ENCODE measurements at places on chromosomes 7 and 10.
A peak's percentile ranks its signal among the peaks of the same experiment; 100 is the strongest.

- DNase-seq, result no peak
Observed at GRCh38 chr10:114571316-114571999, 86.6 kb downstream of the ABLIM1 start.

GRCh38 chr7:66281678-66282590 lies 76.8 kb downstream of the TPST1 start:
- peak; percentile 100 for DNase-seq

DNA sequence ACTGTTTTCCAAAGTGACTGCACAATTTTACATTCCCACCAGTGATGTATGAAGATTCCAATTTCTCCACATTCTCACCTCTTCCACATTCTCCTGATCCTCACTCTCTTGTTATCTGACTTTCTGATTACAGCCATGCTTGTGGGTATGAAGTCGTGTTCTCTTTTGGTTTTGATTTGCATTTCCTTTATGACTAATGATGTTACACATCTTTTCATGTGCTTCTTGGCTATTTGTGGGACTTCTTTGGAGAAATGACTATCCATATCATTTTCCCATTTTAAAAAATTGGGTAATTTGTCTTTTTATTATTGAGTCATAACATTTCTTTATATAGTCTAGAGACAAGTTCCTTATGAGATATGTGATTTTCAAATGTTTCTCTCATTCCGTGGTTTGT lies 10.5 kb upstream of the GIMAP8 start:
- peak; percentile 2 for DNase-seq

- DNase-seq, result no peak
Observed at GRCh38 chr7:1106063-1106792, 18.3 kb downstream of the GPER1 start.

GRCh38 chr7:33310546-33310945 lies 181.2 kb downstream of the BBS9 start:
- DNase-seq, result no peak

- DNase-seq, result no peak
Observed at GRCh38 chr10:29451946-29452345, 163.1 kb downstream of the LYZL1 start.

GRCh38 chr10:129847741-129848483 lies 116.2 kb downstream of the EBF3 start:
- DNase-seq, result no peak

DNA sequence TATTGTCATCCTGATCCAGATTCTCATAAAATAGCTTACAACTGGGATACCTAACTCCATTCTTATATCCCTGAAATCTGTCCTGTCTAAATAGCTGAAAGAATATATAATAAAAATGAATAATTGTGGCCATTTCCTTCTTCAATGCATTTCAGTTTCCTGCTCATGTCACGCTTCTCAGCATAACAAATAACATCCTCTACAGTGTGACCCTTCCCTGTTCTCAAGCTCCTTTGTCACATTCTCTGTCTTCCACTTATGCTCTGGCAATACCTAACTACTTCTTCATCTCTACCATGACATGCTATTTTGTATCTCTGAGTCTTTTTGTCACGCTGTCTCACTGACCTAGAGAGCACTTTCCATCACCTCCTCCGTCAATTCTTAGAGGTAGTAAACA lies 884.1 kb upstream of the LRRTM3 start:
- no peak for DNase-seq

GRCh38 chr10:67764012-67764822 lies 68.2 kb upstream of the CTNNA3 start:
- DNase-seq, result peak; percentile 95

GRCh38 chr7:151585744-151586393 lies 66.2 kb upstream of the RHEB start:
- no peak for DNase-seq

DNA sequence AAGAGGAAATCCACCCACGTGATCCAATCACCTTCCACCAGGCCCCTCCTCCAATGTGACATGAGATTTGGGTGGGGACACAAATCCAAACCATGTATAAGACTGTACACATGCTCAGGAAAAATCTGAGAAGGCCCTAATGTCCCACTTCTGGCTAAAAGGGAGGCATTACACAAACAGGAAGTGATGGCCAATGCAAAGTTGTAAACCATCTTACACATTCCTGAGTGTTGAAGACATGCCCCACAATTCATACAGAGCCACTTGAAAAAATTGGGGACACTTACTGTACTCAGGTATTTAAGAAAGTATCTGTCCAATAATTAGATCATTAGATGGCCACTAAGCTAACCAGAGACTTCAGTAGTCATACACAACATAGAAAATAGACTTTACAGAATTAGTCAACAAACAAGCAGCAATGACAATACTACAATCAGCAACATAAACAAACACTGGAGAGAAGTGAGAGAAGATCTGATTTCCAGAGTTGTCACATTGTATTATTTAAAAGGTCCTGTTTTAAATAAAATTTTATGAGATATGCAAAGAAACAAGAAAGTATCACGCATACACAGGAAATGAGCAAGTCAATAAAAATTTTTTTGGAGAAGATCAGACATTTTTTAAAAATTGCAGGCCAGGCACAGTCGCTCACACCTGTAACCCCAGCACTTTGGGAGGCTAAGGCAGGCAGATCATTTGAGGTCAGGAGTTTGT lies 143.3 kb downstream of the DGKI start:
- peak; percentile 21 for DNase-seq

DNA sequence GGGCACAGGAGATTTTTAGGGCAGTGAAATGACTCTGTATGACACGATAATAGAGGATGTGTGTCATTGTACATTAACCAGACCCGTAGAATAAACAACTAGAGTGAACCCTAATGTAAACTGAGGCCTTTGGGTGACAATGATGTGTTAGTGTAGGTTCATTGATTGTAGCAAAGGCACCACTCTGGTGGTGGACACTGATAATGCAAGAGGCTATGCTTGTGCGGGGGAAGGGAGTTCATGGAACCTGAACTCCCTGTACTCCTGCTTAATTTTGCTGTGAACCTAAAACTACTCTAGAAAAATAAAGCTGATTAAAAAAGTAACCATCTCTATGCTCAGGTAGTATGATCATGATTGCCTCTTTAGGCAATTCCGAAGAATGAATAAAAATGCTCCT lies 96.3 kb upstream of the VIPR2 start:
- no peak for DNase-seq

GRCh38 chr7:85525676-85526075 lies 338.8 kb upstream of the SEMA3D start:
- peak; percentile 74 for DNase-seq

DNA sequence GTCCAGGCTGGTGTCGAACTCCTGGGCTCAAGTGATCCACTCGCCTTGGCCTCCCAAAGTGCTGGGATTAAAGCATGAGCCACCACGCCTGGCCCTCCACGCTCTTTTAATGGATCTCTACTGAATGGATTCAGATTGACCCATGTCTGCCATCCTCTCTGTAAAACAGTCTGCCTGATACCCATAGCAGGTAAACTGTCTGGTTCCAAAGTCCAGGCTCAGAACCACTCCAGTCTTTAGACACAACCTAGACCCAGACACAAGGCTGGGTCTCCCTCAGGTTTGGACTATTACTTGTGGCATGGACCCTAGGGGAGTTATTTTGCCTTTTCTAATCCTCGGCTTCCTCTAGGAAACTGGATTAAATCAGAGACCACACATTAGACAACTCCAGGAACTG lies 19.1 kb downstream of the HIP1 start:
- no peak for DNase-seq

- no peak for DNase-seq
Observed at GRCh38 chr7:131482800-131483199, 73.6 kb downstream of the PODXL start.

DNA sequence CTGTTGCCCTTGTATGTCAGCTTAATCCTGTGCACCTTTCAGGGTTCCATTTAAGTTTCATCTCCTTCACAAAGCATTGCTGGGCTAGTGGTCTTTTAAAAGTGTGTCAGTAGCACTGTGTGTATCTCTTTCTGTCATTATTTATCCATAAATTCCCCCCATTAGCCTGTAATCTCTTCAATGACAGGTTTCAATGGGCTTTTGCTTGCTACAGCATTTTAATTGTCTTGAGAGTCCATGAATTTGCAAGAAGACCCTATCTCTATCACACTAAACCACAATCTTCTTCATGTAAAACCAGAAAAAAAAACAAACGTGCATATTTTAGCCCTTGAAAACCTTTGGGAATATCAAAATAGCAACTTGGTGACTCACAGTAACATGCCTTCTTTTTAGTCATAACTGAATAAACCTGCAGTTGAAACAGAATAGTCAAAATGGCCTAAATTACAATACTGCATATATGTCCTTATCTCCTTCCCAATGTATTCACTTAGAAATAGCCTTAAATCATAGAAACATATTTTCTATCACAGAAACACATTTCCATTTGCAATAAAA lies 118.6 kb downstream of the PON1 start:
- DNase-seq, result peak; percentile 91

- no peak for DNase-seq
Observed at GRCh38 chr7:80603940-80604339, 34.5 kb upstream of the CD36 start.

DNA sequence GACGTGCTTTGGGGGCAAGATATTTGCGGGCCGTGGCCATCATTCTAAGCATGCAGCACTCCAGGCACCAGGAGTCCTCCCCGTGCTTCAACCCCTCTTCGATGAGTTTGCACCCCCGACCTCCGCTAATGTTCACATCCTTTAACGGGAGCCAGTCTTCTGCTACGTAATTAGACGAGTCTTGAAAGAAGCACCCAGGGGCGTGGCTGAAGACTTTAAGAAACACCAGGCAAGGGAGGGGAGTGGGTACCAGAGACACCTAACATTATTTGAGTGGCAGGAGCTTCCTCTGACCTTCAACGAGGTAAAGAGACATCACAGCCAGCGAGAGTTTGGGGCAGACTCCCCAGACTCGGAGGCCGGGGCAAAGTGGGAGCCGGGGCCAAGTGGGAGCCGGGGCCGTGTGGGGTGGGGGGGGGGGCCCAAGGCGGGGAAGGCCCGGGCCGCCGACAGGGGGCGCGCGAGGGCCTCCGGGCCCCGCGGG lies 31.1 kb upstream of the TOMM7 start:
- DNase-seq, result no peak

DNA sequence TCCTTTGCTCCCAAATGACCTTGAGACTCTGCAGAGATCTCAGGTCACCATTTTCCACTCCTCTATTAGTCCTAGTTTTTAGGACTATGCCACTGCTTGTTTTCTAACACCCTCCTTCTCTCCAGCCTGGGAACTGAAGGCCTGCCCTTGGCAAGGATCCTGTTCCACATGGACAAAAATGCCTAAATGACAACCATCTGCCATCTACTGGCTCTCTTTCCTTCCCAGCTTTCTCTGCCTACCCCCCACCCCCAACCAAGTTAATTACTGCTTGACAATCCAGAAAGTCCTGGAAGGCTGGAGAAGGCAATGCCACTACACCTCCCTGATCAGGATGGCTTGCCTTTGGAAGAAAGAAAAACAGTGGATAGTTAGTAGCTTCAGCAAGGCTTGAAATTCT lies 44.8 kb upstream of the SP8 start:
- no peak for DNase-seq

DNA sequence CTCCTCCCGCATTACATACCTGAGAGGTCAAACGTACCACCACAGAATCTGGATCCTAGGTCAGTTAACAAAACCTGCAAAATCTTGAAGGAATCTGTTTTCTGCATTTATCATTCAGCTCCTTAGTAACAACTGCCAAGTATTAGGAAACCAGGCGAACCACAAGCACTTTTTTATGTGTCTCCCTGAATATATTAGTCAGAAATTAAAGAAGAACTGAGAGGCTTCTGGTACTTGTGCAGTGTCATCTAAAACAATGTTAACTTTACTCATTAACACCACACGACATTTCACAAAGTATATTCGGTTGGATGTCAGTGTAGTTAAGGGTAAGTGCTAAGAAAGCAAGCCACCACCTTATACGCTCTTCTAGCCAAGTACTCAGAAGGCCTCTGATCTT lies 2.5 kb downstream of the CCDC6 start:
- DNase-seq, result peak; percentile 21

GRCh38 chr10:30313579-30314350 lies 35.3 kb downstream of the MTPAP start:
- DNase-seq, result no peak

GRCh38 chr10:34966040-34966439 lies 124.1 kb downstream of the CUL2 start:
- no peak for DNase-seq

DNA sequence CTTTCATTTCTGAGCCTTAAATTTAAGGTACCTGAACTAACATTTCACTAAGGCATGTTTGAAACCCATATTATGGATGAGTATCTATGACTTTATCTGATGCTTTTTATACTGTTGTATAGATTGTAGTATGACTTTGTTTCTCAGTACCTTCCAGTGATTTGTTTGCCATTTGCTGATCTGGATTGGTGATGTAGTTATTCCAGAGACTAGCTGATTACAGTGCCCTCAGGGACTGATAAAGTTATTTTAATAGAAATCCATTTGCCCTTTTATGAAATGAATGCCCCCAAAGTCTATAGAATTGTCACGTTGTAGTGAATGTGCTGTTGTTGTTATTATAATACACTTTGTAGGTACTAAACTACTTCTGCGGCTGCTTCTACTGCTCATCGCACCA lies 385.4 kb upstream of the LRGUK start:
- no peak for DNase-seq

DNA sequence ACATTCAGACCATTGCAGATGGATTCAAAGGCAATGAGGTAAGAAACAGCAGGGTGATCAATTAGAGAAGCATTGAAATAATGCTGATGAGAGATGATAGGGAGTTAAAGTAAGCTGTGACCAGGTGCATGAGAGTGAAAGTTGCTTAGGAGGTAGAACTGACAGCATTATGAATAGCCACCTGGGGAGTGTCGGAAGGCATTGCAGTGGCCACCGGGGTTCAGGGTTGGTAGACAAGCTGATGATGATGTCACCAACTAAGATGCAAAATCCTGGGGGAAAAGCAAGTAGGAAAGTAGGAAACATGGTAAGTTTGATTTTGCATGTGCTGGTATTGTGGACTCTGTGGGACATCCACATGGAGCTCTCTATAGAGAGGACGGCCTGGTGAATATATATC lies 211.9 kb upstream of the ETV1 start:
- no peak for DNase-seq

- peak; percentile 54 for DNase-seq
Observed at GRCh38 chr7:519484-520390, at the start of gene PDGFA. TSS of gene PDGFA (minus strand) at chr7:519846. CDS start at chr7:519001, 845 bp downstream.

- DNase-seq, result no peak
Observed at GRCh38 chr7:20795361-20795760, 8.7 kb upstream of the SP8 start.

GRCh38 chr10:123999261-123999660 lies 94.1 kb downstream of the CHST15 start:
- no peak for DNase-seq

All from fibroblast of skin of right biceps (primary cell).